Subcutaneous adipose tissue (tissue), 4 donors: ENCODE measurements at places on chromosomes 5 and 9. TPM values are rescaled to one million over a fixed set of nuclear protein-coding genes. Genes with fewer than 3 reads are reported as not detected.

The GGTA1 gene
- total RNA-seq = 12.4 TPM

The HSPA4 gene
- total RNA-seq = 40.1 TPM

The CCDC112 gene
- total RNA-seq = 13.9 TPM

The SNX18 gene
- 31.3 TPM for total RNA-seq

The PCDHGC4 gene
- 1.0 TPM for total RNA-seq

The LCN9 gene
- total RNA-seq = not detected

The MARCOL gene
- not detected for total RNA-seq

The PKD2L2 gene
- total RNA-seq = not detected

The SNCB gene
- total RNA-seq = not detected

The ANXA1 gene
- total RNA-seq = 1,153 TPM

The DMGDH gene
- 12.6 TPM for total RNA-seq

The TPPP gene
- total RNA-seq = 1.1 TPM

The C9orf153 gene
- total RNA-seq = 1.5 TPM

The LECT2 gene
- total RNA-seq = not detected

The IL9 gene
- not detected for total RNA-seq

The NR4A3 gene
- 5.3 TPM for total RNA-seq

The PCDHA12 gene
- 0.17 TPM for total RNA-seq

The GLRA1 gene
- total RNA-seq = not detected

The TMEM174 gene
- total RNA-seq = not detected

The LMX1B gene
- 0.38 TPM for total RNA-seq

The NXNL2 gene
- not detected for total RNA-seq

The SPINK13 gene
- 2.4 TPM for total RNA-seq

The KCTD16 gene
- total RNA-seq = 0.19 TPM

The PLAC8L1 gene
- total RNA-seq = not detected

The KIF4B gene
- under 0.01 TPM for total RNA-seq

The PIP5KL1 gene
- total RNA-seq = 1.0 TPM

The WNT8A gene
- not detected for total RNA-seq

The RNF208 gene
- 0.88 TPM for total RNA-seq

The FOXD4L4 gene
- not detected for total RNA-seq

The SPATA9 gene
- total RNA-seq = 4.7 TPM

The FUBP3 gene
- 36.8 TPM for total RNA-seq

The HTR4 gene
- not detected for total RNA-seq

The ANKRD31 gene
- total RNA-seq = 0.49 TPM

The SH3TC2 gene
- total RNA-seq = 0.33 TPM

The CDHR2 gene
- not detected for total RNA-seq

The SLC6A19 gene
- total RNA-seq = not detected

The ZFP37 gene
- total RNA-seq = 2.4 TPM
